ENCODE measurements at places on chromosomes 1 and 21.

- DNase-seq = no peak
These were observed 72.7 kb downstream of the SYCP1 start for GRCh38 chr1:114927401-114927800.

- no peak for DNase-seq
These were observed 3.5 kb upstream of the CLDN19 start for GRCh38 chr1:42743317-42744147.

- DNase-seq = peak; percentile 79
These were observed 3.5 kb upstream of the PEAR1 start for GRCh38 chr1:156889802-156890580.

DNA sequence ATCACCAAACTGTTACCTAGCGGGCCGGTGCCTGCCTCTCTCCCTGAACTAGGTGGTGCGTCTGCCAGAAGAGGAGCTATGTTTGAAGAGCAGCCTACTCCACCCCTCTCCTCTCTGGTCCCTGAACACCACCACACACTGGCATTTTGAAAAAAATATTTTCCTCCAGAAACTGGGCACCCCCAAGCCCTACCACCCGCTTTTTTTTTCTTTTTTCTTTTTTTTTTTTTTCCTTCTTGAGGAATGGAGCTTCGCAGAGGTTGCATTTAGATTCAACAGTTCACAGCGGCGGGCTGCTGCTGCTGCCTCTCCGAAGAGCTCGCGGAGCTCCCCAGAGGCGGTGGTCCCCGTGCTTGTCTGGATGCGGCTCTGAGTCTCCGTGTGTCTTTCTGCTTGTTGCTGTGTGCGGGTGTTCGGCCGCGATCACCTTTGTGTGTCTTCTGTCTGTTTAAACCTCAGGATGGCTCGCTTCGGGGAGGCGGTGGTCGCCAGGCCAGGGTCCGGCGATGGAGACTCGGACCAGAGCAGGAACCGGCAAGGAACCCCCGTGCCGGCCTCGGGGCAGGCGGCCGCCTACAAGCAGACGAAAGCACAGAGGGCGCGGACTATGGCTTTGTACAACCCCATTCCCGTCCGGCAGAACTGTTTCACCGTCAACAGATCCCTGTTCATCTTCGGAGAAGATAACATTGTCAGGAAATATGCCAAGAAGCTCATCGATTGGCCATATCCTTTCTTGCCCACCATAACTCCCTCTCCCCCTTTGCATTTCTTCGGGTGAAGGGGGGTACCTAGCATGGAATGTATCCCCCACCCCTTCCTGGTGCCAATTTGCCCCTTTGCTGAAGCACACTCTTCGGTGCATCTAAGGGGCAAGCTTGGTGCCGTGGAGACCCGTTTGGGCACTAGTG, at the start of gene CACNA1E:
Gene CACNA1E, plus strand, starts transcription at position 233 of the 911 bp plus-strand sequence. Its CDS starts 228 bp downstream, at position 461.
- DNase-seq = no peak

DNA sequence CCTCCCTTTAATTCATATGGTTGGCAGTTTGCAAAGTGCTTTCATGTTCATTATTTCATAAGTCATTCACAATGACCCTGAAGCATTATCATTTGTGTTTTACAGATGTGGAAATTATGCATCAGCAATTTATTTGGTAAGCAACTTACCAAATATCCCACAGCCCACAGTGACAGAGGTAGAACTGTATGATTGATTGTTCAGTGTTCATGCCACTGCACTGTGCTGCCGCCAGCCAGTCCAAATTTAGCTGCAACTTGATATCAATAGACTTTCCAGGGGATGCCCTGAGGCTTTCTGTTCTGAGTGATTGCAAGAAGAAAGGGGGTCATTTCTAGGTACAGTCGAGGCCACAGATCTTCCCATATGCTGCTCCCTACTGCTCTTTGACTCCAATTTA, 380.3 kb downstream of the PLPP3 start:
- DNase-seq = no peak

GRCh38 chr21:36747815-36748383, 49.0 kb downstream of the SIM2 start:
- no peak for DNase-seq

DNA sequence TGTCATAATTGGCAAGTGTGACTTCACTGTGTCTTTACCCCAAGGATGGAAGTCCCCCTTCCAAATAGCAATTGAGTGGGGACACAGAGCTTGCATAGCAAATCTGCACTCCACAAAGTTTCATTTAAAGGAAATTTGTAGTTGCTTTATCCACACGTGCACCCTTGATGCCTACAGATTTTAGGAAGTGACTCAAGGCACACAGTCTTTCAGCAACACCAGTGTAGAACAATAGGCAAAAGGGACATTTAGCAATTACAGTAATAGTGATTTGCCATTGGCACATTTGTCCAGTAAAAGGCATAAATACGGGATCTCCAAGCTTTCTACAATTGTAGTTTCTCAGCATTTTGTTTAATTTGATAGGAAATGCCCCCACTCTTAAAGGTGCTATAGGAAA, 43.4 kb upstream of the KAZN start:
- DNase-seq = no peak

- DNase-seq = no peak
These were observed 221.4 kb upstream of the L1TD1 start for GRCh38 chr1:61973100-61973837.

DNA sequence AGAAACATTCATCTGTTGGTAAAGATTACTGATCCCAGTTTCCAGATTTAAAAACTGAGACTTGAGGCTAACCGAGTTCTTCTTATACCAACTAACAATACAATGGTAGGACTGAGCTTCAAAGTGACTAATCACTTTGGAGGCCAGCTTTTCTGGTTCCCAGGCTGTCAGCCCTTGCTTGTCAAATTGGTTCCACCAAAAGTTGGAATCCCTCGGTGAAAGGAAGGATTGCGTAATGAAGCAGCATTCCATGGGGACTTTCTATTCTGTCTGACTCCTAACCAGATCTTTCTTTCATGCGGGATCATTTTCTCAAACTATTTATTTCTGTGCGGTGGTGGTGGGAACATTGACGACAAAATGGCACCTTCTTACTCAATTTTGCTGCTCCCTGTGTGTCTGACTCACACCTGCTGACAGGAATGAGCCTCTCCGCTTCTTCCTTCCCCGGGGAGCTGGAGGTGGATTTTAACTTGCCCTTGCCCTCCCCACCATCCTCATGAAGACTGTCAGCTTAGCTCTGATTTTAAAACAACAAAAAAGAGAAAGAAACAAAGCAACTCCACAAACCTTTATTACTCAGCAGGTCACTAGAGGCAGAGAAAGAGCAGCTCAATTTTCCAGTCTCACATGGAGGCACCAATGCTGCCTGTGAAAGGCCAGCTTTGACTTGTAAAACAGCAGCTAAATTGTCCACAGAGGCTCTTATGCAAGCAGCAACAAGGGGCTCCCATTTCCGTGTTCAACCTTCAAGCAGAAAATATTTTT, 32.9 kb upstream of the RASAL2 start:
- DNase-seq = peak; percentile 80

GRCh38 chr1:43847290-43847689, 86.3 kb upstream of the ARTN start:
- DNase-seq = no peak

DNA sequence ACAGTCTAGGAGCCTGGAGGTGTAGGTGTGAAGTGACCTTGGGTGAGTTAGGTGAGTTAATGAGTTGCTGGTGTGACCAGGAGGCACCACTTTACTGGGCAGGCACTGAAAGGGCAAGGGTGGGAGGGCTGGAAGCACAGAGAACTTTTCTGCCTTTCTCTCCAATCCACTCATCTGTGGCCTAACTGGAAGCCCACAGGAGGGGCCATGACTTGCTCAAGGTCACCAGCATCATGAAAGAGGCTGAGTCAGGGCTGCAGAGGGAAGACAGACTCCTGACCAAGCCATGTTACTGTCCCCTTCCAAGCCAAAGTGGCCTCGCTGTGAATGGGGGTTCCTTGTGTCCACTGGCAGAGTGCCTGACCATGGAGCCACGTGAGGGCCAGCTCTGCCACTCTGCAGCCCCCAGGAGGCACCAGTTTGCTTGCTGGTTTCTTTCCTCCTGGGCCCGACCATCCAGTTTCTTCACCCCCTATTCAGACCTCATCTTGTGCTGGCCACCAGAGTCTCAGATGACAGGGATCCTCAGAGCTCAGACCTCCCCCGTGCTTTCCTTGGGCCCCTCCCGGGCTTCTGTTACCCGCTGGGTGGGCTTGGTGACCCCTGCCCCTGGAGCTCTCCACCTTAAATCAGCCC, 4.3 kb upstream of the BSND start:
- DNase-seq = no peak

DNA sequence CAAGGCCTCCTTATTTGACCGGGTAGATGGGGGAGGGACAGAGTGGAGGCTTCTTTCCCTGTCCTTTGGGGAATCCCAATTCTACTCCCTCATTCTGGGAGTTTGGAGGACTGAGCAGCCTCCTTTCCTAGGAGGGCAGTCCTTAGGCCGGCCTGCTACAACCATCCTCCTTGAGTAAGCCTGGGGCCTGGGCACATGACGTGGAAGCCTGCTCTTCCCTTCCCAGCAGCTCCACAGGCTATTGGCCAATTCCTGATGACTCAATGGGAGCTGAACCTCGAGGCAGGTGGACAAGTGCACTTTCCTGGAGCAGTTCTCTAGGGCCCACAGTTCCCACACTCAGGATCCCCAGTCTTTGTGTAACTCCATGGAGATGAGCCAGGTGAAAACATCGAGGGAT, 3.1 kb downstream of the KCNA10 start:
- DNase-seq = no peak

- DNase-seq = no peak
These were observed 7.2 kb upstream of the GUCA2B start for GRCh38 chr1:42145764-42146625.

GRCh38 chr1:151370211-151370911, 2.1 kb downstream of the SELENBP1 start:
- DNase-seq = no peak

- no peak for DNase-seq
These were observed 47.9 kb downstream of the NCAM2 start for GRCh38 chr21:21046063-21046462.

DNA sequence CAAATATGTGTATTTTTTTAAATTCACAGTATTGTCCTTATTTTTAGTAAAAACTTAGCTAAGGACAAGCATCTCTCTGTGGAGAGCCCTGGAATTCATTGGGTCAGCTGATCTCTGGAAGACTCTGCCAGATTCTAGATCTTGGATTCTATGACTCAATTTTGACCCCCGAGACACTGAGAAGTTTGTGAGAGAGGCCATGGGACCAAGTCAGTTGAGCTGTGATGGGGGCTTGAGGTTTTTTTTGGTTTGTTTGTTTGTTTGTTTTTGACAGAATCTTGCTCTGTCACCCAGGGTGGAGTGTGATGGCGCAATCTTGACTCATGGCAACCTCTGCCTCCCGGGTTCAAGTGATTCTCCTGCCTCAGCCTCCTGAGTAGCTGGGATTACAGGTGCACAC, 13.5 kb downstream of the SHISA4 start:
- no peak for DNase-seq

- peak; percentile 46 for DNase-seq
These were observed 12.4 kb downstream of the TNFRSF8 start for GRCh38 chr1:12075195-12076114.

- peak; percentile 67 for DNase-seq
These were observed 437.8 kb downstream of the LTN1 start for GRCh38 chr21:28554660-28555475.

GRCh38 chr1:30880678-30881318, 27.8 kb downstream of the SDC3 start:
- DNase-seq = no peak

DNA sequence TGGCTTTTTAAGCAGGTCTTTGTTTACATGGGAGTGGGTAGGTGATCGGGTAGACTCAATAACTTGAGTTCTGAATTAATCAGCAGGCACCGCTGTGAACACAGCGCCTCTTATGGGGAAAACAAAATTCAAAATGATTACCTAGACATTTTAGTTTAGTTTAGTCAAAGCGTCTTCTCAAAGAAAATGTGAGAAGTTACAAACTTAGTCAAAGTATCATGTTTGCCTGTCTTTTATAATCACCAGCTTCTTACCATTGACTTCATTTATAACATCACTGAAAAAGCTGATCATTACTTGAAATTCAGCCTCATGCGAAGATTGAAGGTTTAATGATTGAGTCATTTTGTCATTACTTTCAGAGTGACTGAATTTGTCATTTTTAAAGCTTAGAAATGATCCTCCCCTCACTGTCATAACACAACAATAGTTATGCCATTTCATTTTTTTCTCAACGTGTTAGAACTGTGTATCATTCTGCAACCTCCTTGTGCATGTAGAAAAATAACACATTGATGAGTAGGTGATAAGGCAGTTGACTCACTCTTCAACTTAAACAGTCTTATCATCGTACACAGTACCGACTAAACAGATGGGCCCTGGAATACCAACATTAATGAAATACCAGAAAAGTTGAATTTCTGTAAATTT, 188.5 kb downstream of the NFIA start:
- no peak for DNase-seq

DNA sequence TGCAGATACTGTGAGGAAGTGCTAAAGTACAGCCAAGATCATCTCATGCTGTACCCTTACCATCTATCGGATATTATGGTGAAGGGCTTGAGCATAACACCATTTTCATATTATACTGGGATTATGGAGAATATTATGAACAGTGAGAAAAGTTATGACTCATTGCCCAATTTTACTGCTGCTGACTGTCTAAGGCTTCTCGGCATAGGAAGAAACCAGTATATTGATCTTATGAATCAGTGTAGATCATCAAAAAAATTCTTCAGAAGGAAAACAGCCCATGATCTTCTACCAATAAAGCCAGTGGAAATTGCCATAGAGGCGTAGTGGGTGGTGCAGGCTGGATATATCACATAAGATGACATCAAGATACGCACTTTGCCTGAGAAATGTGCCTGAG, 47.7 kb downstream of the PPIAL4G start:
- DNase-seq = no peak

DNA sequence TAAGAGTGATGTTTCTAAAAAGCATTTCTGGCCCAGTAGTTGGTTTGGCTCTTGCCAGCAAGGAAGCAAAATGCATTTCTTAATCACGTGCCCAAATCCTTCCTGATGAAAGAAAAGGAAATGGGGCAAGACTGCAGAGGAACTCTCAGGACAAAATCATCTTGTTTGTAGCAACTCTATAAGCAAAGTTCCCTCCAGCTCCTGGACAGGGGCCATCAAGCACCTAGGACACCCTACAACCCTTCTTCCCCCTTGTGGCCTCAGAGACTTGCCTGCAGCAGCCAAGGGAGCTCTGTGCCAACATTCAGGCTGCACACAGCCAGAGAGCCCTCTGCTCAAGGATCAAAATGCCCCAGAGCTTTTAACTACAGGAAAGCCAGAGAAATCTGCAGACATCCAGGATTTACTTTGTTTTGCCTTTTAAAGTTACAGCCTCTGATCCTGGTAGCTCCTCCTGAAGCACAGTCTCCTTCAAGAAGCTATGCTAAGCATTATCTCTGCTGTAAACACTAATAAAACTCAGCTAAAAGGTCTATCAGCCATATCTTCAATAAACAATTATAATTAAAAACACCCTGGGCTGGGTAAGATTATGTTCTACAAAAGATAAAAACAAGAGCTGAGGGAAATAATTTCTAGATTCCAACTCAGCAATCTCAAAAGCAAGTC, 105.0 kb downstream of the KIAA0319L start:
- peak; percentile 38 for DNase-seq
